ENCODE measurements at places on chromosomes 12 and 14.

DNA sequence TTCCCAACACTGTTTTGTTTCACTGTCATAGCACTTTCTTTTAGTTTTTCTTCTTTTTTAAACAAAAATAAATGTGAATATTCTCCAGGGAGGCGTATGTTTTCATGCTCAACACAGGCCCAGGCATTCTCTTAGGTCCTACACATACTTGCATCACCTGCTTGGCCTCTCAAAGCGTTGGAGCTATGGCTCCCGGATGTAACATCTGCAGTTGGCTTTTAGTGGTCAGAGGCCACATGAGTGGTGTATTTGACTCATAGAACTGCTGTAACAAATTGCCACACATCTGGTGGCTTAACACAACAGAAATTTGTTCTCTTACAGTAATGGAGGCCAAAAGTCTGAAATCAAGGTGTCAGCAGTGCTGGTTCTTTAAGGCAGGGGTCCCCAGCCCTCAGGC lies 44.6 kb upstream of the VRK1 start:
- DNase-seq: no peak

DNA sequence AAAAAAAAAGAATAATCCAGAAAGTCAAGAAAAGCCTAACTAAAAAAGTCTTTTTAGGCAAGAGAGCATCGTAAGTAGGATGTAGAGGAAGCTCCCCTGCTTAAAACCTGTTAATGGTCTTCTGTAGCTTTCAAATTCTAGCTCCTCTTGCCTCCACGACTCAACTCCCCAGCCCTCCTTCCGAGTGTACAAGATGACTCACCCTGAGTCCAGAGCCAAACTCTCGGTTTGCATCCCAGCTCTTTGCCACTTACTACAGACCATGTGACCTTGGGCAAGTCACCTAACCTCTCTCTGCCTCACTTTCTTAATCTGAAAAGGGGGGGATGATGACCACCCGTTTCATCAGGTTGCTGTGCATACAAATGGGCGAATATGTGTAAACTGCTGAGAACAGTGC lies 460.4 kb downstream of the DPF3 start:
- DNase-seq: no peak

DNA sequence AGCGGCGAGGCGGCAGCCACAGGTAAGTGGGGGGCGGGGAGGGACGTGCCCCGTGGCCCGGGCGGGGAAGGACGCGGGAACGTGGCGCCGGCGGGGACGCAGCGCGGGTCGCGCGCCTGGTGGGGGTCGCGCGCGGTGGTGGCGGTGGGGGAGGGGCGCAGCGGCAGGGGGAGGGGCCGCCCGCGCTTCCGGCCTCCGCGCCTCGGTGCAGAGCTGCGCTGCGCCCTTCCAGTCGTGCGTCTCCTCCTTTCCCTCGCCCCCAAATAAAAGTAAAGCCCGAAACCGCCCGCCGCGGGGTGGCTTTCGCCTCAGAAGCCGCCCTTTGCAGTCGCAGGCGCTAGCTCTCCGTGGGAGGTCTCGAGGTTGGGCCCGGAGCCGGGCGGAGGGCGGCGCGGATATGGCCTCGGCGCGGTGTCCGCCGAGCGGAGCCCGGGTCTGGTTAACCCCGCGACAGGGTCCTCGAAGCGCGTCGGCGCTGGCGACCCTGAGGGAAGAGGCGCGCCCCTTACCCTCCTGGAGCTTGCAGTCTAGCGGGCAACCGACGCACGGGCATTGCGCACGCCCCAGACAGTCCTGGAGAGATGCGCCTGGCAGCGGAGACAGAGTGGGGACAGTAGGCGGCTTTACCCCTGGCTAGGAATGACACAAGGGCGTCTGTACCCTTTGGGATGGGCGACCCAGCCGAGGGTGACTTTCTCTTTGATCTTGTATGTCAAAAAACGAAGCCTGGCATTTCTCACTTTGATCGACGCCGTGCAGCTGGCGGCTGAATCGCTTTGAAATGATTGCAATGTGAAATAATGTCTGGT lies 589 bp downstream of the ATF1 start:
- no peak for DNase-seq

DNA sequence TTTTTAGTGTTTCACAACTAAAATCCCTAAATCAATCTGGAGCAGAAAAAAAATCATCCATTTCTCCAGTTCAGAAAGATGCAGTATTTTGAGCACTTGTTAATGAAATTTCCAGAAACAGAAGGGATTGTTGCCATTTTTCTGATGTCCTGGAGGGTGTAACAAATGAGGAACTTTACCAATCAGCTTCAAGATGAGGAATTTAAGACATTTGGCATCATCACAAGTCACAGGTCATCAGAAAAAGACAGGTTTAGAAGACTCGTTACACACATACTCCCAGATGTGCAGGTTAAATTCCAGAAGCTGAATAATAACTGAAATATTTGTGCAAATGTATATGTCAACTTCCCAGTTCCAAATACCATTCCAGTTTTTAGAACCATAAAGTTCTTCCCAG lies 482 bp upstream of the PSMC1 start:
- DNase-seq: no peak

GRCh38 chr14:68817506-68818212 lies 24.8 kb upstream of the ZFP36L1 start:
- no peak for DNase-seq

Measured in fibroblast of skin of left biceps (primary cell).